ENCODE measurements at places on chromosomes 1 and 21.

DNA sequence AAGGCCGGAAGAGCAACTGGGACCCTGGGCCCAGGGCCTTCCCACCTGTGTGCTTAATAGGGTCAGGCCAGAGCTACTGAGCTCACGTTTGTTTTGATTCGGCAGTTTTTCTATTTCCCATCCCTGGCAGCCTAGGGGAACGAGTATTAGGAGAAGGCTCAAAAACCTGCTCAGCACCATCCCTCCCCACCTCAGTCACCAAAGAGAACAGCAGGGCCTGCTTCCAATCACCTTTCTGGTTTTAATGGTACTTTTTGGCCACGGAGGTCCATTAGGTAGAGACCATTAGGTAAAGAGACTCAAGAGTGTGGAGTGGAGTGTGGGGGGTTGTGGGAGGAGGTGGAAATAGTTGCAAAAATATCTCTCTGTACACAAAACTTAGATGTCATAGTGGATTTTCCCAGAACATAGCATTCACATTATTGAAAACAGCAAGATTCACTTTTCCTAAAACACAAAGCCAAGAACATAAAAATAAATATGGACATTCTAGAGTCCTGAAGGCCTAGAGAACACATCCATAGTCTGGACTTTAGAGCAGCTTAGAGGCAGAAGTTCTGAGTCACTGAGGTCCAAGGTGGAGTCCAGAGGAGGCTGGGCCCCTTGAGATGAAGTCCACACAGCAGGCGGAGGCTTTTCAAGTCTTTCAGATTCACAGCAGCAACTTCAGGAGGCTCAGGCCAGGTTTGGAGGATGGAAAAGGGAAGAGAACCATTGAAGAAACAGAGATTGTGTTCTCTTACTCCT, 19.5 kb downstream of the NUAK2 start:
- DNase-seq = no peak

- peak; percentile 77 for DNase-seq
Measured at GRCh38 chr1:94061513-94062443, 59.2 kb downstream of the ABCA4 start.

DNA sequence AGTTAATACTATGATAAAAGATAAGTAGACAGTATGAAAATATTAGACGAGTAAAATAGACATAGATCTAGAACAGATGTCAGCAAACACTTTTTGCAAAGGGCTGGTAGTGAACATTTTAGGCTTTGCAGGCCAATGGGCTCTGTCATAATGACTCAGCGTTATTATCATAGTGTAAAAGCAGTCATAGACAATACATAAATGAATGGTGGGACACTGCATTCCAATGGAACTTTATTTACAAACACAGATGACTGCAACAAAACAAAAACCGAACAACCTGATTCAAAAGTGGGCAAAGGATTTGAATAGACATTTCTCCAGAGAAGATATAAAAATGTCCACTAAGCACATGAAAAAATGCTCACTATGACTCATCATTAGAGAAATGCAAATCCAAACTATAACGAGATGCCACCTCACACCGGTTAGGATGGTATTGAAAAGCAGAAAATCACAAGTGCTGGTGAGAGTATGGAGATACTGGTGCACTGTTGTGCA, 7.3 kb downstream of the GSTM5 start:
- peak; percentile 0 for DNase-seq

DNA sequence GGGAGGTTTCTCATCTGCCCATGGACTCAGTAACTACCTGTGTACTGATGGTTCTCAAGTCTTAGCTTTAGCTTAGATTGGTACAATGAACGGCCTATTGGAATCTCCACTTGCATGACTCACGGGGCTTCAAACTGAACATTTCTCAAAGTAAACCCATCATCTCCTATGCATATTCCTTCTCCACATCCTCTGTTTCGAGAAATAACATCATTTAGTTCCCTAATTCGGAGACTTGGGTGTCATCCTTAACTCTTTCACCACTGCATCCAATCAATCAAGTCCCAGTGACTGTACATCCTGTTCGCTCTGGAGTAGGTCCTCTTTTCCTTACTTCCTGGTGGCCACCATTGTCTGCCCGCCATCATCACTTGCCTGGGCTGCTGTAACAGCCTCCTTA, 55.8 kb downstream of the LGR6 start:
- no peak for DNase-seq

DNA sequence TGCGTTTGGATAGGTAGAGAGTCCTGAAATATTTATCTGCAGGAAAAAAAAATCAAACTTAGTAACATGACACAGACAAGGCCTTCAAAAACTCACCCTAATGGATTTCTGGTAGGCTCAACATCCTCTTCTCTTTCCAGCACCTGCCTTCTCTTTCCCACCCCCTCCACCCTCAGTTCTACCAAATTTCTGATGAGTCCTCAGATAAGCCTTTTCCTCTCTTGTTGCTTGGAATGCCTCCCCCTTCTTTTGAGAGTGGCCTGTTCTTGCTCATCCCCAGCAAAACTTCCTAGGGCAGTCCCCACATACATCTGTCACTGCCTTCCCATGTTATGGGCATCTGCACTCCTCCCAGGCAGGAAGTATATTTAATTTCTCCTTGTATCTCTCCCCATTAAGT, 7.6 kb upstream of the LBR start:
- DNase-seq = no peak

DNA sequence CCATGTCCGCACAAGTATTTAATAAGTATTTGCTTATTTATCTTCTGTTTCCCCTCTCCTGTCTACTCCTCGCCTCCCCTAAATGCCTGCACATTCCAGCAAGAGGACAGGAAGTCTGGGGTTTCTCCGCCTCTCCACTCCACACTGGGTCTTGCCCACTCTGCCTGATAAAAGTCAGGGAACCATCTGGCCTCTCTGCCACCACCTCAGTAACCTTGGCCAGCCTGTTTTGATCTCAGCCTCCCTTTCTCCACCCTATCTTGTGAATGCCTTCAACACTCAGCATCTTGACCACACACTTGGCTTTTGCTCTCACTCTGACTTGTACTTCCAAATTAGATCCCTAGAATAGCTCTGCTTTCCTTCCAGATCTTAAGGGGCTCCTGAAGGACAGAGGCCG, 165.3 kb upstream of the UBE2U start:
- no peak for DNase-seq

DNA sequence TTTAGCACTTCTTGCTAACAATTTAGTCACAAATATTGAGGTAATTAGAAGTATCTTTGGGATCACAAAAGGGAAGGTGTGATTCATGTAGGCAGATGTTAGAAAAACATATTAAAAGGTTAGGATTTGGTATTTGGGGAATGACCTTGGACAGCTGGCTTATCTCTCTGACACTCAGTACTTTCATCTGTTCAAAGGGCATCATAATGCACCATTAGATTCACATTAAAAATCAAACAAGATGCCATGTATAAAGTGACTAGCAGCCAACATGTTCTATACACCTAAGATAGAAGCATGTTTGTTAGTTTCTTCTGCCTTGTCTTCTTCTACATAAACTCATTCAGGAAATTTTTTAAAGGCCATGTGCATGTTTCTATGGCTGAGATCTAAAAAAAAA, 56.5 kb upstream of the ESRRG start:
- no peak for DNase-seq

- DNase-seq = no peak
Measured at GRCh38 chr21:19565587-19565986, 1162.0 kb upstream of the TMPRSS15 start.

GRCh38 chr1:212346601-212347000, 61.4 kb downstream of the PPP2R5A start:
- DNase-seq = no peak

- DNase-seq = no peak
Measured at GRCh38 chr1:20830378-20830777, 43.3 kb upstream of the HP1BP3 start.

DNA sequence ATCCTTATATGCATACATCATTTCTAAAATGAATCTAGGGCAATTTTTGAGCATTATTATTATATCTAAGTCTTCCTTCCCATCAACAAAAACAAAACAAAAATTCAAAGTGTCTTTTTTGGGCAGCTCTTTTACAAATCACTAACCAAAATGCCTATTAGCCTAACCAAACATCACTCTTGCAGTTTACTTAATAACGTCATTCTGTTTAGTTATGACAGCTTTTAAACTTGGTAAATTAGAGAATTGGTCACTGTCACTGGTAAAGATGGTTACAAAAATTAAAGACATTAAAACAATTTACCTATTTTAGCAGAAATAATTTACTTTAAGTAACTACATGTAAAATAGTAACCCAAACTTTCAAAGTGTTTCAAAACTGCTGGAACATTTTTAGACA, 2.8 kb downstream of the ARHGAP29 start:
- no peak for DNase-seq

GRCh38 chr1:53037159-53037558, 24.9 kb upstream of the PODN start:
- DNase-seq = no peak

- DNase-seq = no peak
Measured at GRCh38 chr1:12188115-12188514, 21.3 kb downstream of the TNFRSF1B start.

DNA sequence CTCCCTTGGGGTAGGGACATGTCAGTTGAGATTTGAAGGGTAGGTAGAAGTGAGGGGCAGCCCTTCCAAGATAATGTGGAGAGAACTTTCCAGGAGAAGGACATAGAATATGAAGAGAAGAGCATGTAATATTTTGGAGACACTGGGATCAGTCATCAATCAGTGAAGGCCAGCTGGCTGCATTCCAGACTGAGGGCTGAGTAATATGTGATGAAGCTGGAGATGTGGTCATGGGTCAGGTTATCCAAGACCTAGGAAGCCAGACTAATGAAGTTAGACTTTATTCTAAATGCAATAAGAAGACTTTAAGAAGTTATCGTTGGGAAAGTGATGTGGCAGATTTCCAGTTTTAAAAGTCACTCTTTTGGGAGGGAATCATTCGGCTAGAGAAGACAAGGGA, 262.0 kb downstream of the HMCN1 start:
- no peak for DNase-seq

DNA sequence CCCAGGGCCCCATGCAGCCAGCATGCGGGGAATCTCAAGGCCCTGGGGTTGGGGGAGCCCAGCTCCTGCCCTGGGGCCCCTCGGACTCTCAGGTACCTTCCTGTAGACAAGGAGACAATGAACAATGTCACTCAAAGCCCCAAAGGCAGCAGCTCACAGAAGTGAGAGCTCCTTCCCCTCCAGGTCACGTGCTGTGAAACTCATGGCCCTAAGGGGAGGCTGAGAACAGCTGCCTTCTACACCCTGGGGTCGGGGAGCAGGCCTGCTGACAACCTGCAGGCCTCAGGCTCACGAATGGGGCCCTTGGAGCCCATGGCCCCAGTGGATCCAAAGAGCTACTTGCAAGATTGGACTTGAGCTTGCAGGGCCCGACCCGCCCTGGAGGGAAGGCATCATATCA, 3.2 kb downstream of the MEGF6 start:
- no peak for DNase-seq

DNA sequence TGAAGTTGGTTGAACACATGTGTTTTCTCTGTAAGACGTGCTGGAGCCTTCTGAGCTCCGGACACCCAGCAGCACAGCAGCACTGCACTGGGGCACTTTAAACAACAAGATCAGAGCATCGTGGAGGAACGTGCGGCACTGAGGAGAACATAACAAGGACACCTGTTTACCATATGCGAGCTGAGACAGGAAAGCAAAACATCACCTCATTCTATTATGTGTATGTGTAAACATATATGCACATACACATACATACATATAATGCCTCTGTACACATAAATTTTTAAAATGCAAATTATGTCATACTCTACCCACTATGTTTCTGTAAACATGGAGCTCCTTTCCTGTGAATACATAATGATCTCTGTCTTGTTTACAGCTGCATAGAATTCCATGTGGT, 3.2 kb upstream of the KRTAP10-6 start:
- DNase-seq = no peak

DNA sequence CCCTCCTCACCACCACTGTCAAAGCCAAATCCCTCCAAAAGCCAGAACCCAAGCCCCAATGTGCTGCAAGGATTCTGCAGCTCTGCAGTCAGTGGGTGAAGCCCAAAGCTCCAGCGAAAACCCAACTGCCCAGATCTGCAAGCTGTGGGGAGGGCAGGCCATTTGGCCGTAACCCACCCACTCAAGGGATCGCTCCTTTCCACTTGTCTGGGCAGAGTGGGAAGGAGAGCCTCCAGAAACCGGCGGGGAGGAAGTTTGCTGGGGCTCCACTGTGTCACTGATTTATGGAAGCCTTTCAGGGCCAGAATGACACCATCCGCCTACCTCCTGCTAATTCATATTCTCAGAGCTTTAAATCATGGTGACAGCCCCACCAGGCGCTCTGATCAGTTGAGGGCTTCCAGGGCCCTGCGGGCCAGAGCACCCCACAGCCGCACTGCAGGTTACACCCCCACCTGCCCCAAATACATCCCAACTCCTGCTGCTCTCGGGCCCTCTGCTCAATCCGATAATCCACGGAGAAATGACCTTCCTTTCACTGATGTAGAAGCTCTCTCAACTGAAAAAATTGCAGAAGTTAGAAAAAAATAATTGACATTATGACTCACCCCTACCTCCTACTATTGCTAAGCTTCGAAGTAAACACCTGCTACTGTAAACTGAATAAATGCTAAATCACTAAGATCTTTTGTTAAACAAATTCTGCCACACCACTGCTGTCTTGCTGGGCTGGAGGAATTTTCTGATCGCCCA, 40.6 kb upstream of the RAB4A start:
- no peak for DNase-seq

GRCh38 chr1:55959136-55959548, 620.2 kb downstream of the PLPP3 start:
- DNase-seq = no peak

- DNase-seq = no peak
Measured at GRCh38 chr21:46319186-46319585, 4.5 kb downstream of the C21orf58 start.

GRCh38 chr1:93814795-93815340, 64.1 kb downstream of the DNTTIP2 start:
- DNase-seq = no peak

GRCh38 chr1:183885142-183885735, 80.3 kb downstream of the RGL1 start:
- DNase-seq = no peak

DNA sequence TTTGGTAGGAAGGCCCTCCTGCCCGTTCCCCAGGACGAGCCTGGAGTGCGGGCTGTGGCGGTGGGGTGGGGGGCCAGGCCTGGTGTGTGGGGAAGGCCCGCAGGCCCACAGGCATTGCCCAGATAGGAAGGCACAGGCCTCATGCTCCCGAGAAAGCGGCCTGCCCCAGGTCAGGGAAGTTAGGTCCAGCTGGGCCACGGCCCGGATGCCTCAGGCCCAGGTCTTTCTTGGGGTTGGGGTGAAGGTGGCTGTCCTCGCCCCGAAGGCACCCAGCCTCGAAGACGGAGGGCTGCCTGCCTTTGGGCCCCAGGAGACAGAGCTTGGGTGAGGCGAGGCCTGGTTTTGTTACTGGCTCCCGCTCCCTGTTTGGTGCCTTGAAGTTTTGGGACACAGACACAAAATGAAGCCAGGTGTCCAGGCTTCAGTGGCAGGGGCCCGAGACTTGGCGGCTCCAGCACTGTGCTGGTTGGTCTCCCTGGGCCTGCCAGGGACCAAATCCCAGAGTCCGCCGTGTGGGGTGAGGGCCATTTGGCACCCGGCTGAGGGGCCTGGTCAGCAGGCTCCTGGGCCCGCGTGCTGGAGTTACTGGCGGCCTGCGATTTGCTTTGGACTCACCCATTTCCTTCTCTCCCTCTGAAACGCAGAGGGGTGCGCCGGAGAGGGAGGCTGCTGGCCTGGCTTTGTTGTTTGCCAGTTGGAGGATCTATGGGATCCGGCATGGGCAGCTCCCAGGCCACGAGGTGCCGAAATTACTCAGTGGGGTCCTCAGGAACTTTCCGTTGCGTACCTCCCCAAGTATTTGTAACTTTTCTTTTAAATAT, 2.0 kb downstream of the SKI start:
- no peak for DNase-seq

- DNase-seq = peak; percentile 1
Measured at GRCh38 chr1:70866542-70867264, 180.9 kb downstream of the PTGER3 start.

Data from neural progenitor cell (in vitro differentiated cells).